ENCODE measurements at places on chromosomes 6 and 20. TPM values are rescaled to one million over a fixed set of nuclear protein-coding genes. Genes with fewer than 3 reads are reported as not detected.

DNA sequence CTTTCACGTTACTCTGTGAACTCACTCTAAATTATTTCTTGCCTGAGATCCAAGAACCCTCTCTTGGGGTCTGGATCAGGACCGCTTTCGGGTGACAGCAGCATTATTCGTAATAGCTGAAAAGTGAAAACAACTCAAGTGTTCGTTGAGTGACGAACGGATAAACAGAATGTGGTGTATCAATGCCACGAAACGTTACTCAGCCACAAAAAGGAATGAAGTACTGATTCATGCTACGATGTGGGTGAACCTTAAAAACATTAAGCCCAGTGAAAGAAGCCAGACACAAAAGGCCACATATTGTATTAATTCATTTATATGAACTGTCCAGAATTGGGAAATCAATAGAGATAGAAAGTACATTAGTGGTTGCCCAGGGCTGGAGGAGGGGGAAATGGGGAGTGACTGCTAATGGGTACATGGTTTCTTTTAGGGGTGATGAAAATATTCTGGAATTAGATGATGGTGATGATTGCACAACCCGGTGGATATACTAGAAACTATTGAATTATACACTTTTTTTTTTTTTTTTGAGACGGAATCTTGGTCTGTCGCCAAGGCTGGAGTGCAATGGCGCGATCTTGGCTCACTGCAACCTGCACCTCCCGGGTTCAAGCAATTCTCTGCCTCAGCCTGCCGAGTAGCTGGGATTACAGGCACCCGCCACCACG, 8.4 kb downstream of the PTGIS start:
- no peak for DNase-seq

GRCh38 chr6:4264601-4265000, 129.2 kb upstream of the ECI2 start:
- no peak for DNase-seq

DNA sequence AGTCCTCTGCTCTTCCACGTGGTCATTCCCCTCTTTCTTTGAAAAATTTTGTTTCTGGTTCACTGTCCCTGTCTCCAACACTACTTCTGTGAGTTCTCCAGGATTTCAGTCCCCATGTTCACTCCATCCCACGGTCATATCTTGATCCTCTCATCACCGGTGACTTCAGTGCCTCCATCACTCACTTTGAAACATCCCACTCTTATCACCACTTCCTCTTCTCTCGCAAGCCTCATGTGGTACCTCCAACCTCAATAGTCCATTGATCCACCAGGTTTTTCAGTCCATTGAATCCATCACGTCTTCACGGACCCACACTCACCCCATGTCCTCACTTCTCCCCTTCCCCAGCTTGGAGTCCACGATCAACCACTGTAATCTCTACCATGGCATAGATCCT, 64.8 kb downstream of the CARMIL1 start:
- no peak for DNase-seq

DNA sequence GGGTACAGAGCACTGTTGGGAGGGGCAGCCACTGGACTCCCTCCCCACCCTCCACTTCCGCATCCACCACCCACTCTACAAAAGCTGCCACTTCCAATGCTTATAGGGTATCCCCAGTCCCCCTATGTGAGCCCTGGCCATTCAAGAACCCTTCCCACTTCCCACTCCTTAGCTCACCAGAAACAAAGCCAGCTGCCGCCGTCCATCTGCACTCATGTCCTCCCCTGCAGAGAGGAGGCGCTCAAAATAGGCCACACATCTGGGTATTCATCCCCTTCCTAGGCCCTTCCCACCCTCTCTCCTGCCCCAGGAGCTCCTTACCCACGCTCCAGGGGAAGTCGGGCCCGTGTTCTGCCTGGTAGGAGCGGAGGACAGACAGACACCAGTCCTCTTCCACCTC, 6.5 kb upstream of the LY6G5C start:
- DNase-seq = no peak

GRCh38 chr6:168060521-168060931, 18.5 kb downstream of the FRMD1 start:
- peak; percentile 53 for DNase-seq

The ZNF831 gene
- not detected for total RNA-seq

The SIRPB2 gene
- total RNA-seq = not detected

The ZNF391 gene
- total RNA-seq = 0.13 TPM

The PLA2G7 gene
- total RNA-seq = not detected

GRCh38 chr6:111950661-111951496, 77.6 kb upstream of the FYN start:
- DNase-seq = no peak

DNA sequence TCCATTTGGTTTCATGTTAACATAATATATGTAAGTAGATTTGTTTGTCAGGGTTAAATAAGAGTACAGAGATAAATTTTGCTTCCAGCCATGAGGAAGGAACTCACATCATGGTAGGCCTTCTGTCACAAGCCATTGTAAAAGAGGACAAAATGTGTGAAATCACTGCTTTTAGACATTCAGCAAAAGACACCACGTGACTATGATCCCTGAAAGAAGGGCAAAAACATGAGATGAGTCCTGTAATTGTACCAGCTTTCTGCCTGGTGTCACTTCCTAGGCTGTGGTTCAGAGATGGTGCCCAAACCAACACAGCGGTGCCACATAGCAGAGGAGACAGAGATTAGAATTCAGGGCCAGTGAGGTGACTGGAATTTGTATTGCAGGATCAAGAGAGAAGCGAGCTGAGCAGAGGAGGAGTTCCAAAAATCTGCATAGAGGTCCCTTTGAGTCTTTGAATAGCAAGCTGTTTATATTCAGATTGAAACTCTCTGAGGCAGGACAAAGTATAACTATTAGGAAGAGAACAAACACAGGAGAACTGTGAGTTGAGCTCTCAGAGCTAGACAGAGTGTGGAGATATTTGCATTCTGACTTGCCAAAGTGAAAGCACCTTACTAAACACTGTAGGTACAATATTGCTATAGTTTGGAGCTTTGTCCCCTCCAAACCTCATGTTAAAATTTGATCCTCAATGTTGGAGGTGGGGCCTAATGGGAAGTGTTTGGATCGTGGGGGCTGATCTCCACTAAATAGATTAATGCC, 52.6 kb upstream of the PDE7B start:
- no peak for DNase-seq

DNA sequence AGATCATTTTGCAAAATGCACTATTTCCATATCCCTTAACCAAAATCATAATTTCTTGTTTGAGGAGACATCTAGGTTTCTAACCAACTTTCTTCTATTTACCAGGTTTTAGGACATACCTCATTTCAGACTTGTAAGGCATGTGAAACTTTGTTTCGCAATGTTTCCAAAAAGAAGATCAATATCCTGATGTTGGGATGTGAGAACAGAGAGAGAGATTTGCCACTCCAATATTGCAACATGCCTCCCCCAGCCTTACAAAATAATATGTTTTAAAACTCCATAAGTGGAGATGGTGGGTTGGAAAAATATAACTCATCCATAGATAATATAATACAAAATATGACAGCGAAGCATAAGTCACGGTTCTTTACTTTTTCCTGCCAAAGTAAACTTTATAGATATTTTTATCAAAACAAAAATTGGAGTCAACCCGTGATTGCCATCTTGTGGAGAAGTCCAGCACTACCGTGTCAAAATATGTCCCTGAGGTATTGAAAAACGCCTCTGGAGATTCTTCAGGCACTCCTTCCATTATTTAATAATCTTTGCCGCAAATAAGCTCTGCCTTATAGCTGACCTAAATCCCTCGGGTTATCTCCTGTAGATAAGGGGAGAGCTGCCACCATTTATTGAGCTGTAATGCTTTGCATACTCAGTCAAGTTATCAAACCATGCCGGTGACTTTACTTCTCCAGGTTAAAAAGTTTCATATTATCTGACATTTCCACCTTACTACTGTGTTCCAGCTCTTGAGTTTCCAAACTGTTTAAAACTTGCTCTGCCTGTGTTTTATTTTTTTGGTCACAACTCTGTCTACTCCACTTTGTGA, 534.2 kb downstream of the HACE1 start:
- peak; percentile 15 for DNase-seq
